ENCODE measurements at places on chromosomes 1 and 21.

DNA sequence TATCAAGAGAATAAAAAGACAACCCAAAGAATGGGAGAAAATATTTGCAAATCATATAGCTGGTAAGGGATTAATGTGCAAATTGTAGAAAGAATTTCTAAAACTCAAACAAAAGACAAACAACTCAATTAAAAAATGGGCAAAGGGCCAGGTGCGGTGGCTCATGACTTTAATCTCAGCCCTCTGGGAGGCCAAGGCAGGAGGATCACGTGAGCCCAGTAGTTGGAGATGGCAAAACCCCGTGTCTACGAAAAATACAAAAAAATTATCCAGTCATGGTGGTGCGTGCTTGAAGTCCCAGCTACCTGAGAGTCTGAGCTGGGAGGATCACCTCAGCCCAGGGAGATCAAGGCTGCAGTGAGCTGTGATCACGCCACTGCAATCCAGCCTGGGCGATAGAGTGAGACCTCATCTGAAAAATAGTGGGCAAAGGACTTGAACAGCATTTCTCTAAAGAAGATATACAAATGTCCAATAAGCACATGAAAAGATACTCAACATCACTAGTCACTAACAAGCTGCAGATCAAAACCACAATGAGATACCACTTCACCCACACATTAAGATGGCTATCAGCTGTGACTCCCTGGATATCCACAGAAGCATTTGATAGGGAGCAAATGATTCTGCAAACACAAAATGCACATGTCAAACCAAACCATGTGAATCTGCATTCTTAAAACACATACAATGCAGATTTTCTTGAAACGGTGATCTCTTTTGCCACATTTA is 20.9 kb downstream of the SLC30A1 start:
- no peak for DNase-seq

GRCh38 chr1:201968202-201968925 is 13.1 kb downstream of the TIMM17A start:
- no peak for DNase-seq

DNA sequence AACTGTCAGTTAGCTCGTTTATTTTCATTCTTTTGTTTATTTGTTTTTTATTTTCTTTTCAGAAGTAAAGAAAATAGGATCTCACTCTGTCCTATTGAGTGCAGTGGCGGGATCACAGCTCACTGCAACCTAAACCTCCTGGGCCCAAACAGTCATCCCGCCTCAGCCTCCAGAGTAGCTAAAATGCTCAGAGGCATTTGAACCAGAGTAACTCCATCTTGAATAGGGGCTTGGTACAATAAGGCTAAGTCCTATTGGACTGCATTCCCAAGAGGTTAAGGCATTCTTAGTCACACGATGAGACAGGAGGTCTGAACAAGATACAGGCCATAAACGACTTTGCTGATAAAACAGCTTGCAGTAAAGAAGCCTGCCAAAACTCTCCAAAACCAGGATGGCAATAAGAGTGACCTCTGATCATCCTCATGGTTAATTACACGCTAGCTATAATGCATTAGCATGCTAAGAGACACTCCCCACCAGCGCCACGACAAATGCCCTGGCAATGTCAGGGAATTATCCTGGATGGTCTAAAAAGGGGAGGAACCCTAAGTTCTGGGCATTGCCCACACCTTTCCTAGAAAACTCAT is 13.1 kb upstream of the COP1 start:
- DNase-seq = no peak

GRCh38 chr21:44053567-44053966 is 41.5 kb downstream of the TRAPPC10 start:
- no peak for DNase-seq

GRCh38 chr1:180312926-180313325 is 82.9 kb downstream of the LHX4 start:
- peak; percentile 31 for DNase-seq

- no peak for DNase-seq
These were observed 38.6 kb upstream of the ETS2 start for GRCh38 chr21:38766987-38767722.

DNA sequence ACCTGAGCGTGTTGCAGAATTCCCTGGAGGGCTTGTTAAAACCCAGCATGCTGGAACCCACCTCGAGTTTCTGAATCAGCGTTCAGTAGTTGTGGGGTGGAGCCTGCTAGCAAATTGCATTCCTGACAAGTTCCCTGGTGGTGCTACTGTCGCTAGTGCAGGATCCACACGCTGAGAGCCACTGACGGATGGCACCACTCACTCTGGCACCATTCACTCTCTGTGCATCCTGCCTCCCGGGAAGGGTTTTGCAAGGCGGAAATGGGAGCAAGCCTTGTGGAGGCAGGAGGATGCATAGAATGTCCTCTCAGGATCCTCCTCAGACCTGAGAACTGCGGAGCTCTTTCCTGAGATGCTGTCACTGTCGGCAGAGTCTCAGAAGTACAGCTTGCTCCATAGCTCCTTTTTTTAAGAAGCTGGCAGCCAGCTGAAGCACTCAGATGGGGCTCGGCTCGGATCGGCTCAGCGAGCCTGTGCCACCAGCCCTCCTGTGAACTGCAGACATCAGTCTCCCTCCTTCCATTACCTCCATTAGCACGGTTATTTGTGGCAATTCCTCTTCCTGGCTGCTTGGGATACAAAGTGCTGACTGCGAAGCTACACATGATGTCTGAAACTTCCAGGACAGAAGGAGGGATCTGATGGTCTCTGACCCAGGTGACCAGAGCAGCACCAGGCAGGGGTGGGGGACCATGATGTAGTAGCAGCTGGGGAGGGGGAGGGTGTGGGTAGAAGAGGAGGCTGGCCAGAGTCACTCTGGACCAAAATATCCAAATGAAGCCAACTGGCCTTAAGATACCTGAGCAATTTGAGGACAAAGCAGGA is 89.6 kb downstream of the C1orf94 start:
- peak; percentile 34 for DNase-seq

GRCh38 chr1:101738475-101738874 is 258.3 kb downstream of the OLFM3 start:
- DNase-seq = peak; percentile 70

DNA sequence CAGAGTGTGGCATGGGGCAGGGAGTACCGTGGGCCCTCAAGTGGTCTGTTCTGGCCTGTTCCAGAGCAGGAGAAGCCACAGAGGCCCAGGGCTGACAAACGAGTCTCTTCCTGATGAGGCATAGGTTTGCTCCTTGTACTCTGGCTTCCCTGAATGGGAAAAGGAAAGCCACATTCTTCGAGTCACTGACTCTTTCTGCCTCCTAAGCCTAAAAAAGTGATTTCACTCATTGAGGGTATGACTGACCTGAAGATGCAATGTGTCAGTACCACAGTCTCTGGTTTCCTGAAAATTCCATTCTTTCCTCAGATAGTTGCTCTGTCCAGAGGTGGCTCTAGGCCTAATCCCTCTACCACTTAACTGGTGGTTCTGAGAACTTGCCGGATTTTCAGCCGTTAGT is 92.3 kb downstream of the KCNN3 start:
- DNase-seq = peak; percentile 29

GRCh38 chr21:33816174-33816573 is 99.4 kb downstream of the ATP5PO start:
- no peak for DNase-seq

DNA sequence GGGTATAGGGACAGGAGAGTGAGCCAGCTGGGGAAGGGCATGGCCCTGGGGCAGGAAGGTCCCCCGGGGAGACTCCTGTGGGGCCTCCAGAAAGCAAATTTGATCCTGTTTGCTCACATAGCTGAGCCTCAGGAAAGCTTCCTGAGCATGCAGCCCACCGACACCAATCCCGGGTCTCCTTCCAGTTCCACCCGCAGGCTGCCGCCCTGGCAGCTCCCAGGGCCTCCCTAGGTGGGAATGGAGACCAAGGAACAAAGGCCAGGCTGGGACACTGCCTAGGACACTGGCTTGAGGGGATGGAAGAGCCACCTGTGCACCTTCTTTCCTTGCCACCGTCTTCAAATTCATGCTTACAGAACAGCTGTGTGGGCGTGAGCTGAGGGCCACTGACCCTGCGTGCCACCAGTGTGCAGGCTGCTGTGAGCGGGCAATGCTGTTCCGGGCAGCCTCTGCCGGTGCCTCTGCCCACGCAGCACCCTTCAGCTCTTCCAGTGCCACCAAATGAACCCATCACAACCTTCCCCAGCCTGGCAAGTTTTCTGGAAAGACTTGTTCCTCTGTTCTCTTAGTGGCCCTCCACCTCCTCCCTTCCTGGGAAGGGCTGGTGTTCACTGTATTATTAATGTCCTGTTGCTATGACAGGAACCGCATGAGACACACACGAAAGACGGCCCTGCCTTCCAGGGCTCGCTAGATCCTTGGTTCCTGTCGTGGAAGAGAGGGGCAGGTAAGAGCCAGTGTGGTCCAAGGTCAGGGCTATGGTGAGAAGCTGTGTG is 53.6 kb downstream of the ACBD3 start:
- peak; percentile 53 for DNase-seq

- DNase-seq = peak; percentile 58
These were observed 4.0 kb upstream of the ZBTB18 start for GRCh38 chr1:244046907-244047611.

GRCh38 chr1:72481420-72481970 is 199.2 kb upstream of the NEGR1 start:
- no peak for DNase-seq

DNA sequence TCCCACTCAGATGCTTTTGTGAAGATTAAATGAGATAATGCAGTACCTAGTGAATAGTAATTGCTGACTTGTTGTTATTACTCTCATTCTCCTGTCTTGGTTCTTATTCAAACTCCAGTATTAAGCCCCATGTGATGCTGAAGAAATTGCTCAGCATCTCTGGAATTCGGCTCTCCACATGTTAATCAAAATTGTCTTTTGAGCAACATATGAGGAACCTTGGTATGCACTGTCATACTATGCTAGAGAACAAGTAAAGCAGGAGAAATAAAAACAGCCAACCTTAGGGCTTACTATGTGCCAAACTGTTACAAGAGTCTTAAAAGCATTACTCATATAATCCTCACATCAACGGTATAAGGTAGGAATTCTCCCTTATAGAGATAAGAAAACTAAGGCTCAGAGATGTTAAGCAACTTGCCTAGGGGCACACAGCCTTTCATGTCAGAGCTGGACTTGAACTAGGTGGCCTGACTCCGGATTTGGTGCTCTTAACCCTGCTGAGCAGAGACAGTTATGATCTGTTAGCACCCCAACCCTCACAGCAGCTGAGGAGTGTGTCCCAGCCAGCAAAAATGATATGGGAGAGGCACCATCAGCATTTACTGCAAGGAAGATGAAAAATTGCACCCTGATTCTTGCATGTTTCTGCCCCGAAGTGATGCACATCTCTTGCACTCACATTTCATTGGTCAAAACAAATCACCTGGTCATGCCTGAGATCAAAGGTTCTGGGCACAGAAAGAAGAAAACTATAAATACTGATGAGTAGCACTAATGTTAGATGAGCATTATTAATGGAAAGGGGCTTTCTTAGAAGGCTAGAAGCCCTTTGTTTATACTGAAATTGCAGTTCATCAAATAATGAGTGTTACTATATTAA is 102.3 kb downstream of the OMA1 start:
- DNase-seq = peak; percentile 66

DNA sequence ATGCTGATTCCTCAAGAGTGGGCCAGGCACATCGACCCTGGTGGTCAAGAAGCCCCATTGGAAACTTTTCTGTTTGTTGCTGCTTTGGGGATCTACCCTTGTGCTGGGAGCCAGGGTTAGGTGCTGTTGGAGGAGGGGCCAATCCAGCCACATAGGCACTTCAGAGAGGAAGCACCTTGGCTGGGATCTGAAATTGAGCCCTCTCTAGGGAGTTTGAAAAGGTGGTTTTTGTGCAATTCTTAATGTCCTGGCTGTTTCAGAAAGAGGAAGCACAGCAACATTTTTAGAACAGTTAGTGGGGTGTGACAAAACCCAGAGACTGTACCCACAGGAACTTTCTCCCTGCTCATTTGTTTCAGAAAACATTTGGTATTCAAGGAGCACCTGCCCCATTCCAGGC is 17.2 kb upstream of the BEND5 start:
- DNase-seq = no peak

- no peak for DNase-seq
These were observed 80.2 kb upstream of the ZBTB40 start for GRCh38 chr1:22371408-22371807.

GRCh38 chr1:224624432-224624831 is 8.3 kb downstream of the CNIH3 start:
- no peak for DNase-seq

- peak; percentile 88 for DNase-seq
These were observed 43.2 kb downstream of the SLC44A3 start for GRCh38 chr1:94863297-94863911.

GRCh38 chr1:40383095-40383487 is 9.6 kb downstream of the SMAP2 start:
- no peak for DNase-seq

- DNase-seq = peak; percentile 33
These were observed 44.5 kb downstream of the BCL9 start for GRCh38 chr1:147585640-147586383.

- DNase-seq = peak; percentile 3
These were observed at the start of gene SH3BGR for GRCh38 chr21:39451332-39452206. TSS of gene SH3BGR (plus strand) at chr21:39451970. CDS start at chr21:39452097, 127 bp downstream.
